Naive B cell (primary cell): ENCODE measurements at places on chromosomes 11 and 22.
A peak's percentile ranks its signal among the peaks of the same experiment; 100 is the strongest.

- DNase-seq = peak; percentile 64
These were observed 1.1 kb upstream of the FADS2 start for GRCh38 chr11:61826930-61827570.

DNA sequence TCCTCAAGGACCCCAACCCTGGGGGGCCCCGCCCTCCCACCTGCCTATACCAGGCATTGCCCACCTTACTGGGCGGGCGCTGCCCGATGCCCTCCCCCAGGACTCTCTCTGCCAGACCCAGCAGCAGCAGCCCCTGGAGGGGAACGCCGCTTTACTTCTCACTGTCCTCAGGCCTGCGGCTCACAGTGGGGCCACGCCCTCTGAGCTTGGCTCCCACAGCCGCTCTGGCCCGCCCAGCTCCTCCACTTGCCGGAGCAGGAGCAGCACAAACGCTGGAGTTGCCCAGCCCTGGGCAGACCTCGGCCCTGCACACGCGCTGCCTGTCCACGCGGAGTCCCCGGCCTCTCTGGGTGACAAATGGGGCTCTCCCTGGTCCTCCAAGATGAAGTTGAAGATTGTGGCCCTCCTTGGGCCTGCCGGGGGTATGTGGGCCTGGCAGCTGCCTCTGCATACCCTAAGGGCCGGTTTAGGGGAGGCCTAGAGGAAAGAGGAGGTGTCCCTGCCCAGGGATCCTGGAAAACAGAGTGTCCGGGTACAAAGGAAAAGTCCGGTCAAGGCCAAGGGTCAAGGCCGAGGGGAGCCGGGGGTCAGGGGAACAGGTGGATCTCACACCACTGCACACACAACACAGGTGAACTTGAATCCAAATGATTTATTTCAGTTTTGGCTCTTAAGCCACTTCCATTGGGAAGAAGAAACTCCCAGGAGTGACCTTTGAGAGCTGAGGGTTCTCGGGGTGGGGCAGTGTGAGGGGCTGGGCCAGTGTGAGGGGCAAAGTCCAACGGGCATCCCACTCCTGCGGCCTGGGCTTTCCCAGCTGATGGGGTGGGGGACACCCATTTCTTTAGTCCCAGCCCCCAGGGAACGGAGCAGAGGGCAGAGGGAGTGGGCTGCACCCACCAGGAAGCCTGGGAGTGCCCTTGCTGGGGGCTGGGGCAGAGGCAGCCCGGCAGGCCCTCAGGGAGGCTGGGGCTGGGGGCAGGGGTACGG, 674 bp upstream of the BAIAP2L2 start:
- DNase-seq = no peak

GRCh38 chr22:40182231-40182835, 4.6 kb downstream of the TNRC6B start:
- DNase-seq = no peak

DNA sequence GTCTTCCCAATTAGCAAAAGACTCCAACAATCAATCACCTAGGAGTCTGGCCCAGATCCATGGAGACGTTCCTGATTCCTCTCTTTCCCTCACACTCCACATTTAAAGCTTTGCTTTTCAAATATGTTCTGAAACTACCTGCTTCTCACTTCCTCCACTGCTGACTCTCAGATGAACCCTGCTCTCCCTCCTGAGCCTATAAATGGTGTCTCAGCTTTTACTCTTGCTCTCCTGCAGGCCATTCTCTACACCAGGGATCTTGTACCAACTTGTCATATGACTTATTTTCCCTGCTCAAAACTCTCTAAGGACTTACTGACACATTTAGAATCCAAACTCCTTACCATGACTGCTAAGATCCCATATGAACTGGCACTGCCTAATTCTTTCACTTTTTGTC, 138.4 kb upstream of the DDI1 start:
- DNase-seq = no peak

- peak; percentile 6 for DNase-seq
These were observed 40.4 kb upstream of the AMPD3 start for GRCh38 chr11:10414659-10415058.

- no peak for DNase-seq
These were observed 9.0 kb upstream of the DLAT start for GRCh38 chr11:112016088-112016764.

GRCh38 chr22:49329636-49330035, 498.0 kb downstream of the BRD1 start:
- DNase-seq = no peak

DNA sequence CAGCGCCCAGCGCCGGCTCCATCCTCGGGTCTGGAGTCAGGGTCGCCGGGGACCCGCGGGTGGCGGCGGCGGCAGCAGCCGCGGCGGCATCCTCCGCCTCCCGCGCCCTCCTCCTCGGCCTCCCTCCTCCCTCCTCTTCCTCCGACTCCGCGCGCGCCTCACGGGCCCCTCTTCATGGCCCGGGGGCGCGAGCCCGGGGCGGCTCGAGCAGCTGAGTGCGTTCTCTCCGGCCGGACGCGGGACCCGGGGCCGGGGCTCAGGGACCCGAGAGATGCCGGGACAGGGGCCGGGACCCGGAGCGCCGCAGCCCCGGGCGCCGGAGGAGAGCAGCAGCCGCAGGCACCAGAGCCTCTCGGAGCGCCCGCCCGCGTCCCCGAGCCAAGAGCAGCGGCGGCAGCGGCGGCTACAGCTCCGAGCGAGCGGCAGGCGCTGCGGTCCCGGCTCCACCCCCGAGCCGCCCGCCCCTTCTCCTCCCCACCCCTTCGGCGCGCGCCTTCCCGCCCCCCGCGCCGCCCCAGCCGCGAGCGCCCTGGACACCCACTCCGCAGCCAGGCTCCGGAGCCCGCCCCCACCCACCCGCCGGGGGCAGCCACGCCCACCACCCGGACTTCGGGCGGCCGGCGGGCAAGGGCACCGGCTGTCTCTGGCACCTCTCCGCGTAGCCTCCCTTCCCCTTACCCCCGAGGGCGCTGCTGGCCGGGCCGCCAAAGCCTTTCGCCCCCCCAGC, at the start of gene CHST1:
Gene CHST1, minus strand, starts transcription at position 417 of the 727 bp plus-strand sequence. CDS start 14,699 bp downstream, outside the sequence.
- no peak for DNase-seq

GRCh38 chr11:93393386-93393785, 62.8 kb downstream of the DEUP1 start:
- DNase-seq = no peak

- no peak for DNase-seq
These were observed 71.5 kb upstream of the TTC12 start for GRCh38 chr11:113242767-113243397.

GRCh38 chr11:64866173-64866491, 12.3 kb downstream of the EHD1 start:
- DNase-seq = no peak

DNA sequence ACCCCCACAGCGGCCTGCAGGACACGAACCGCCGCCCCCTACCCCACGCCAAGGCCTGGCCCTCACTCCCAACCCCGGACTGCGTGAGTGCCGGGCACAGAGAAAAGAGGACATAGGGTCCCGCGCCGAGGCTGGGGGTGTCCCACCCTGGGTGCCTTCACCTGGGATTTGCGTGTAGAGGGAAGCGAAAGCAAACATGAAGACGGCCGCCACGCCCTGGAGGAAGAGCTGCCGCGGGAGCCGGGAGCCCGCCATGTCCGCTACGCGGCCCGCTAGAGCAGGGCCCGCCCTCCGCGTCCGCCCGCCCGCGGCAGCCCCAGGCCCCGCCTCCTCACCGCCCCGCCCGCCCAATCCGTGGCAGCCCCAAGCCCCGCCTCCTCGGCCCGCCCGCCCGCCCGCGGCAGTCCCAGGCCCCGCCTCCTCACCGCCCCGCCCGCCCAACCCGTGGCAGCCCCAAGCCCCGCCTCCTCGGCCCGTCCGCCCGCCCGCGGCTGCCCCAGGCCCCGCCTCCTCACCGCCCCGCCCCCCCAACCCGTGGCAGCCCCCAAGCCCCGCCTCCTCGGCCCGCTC, at the start of gene LMF2:
Gene LMF2, minus strand, starts transcription at position 282 of the 570 bp plus-strand sequence. Its CDS starts 27 bp downstream, at position 255.
- peak; percentile 87 for DNase-seq

DNA sequence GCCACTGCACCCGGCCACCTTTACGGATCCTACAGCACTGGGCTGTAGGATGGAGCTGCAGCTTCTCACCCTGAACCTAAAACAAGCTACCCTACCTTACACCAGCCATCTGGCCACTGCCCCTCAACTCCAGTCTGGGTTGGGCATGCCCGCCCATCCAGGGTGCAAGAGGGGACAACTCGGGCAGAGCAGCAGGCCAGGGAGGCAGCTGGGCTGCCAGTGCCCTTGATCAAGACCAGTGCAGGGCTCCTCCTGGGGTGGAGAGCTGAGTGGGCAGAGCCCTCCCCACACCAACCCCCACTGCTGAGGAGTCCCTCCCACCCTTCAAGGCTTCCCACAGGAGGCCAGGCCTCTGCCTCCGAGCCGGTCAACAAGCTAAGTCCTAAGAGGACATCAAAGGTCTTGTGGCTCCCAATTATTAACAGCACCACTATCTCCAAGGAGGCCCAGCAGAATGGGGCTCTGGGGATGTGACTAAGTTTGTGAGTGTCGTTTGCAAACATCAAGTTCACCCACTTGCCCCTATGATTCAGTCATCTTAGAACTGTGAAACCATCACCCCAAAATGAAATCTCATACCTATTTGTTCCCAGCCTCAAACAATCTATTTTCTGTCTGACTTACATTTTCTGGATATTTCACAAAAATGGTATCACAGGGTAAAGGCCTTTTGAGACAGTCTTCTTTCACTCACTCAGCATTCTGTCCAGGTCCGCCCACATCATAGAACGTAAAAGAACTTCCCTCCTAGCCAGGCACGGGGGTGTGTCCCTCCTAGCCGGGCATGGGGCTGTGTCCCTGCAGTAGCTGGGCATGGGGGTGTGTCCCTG, 11.0 kb downstream of the GATD1 start:
- DNase-seq = no peak

DNA sequence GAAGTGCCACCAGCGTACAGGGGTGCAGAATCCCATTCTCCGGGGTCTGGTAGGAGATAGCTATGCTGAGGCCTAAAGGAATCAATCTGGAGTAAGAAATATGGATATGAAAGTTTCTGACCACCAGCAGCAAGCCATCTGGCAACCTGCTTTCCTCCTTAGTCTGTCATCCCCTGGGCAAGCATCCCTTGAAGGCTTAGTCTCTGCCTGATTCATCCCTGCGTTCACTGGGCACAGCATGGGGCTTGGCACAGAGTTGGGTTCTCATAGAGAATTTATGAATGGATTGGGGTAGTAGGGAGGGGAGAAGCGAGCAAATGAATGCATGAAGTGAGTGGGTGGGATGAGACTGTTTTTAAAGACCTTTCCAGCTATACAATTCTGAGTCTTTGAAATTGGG, 85.8 kb upstream of the NARS2 start:
- no peak for DNase-seq

DNA sequence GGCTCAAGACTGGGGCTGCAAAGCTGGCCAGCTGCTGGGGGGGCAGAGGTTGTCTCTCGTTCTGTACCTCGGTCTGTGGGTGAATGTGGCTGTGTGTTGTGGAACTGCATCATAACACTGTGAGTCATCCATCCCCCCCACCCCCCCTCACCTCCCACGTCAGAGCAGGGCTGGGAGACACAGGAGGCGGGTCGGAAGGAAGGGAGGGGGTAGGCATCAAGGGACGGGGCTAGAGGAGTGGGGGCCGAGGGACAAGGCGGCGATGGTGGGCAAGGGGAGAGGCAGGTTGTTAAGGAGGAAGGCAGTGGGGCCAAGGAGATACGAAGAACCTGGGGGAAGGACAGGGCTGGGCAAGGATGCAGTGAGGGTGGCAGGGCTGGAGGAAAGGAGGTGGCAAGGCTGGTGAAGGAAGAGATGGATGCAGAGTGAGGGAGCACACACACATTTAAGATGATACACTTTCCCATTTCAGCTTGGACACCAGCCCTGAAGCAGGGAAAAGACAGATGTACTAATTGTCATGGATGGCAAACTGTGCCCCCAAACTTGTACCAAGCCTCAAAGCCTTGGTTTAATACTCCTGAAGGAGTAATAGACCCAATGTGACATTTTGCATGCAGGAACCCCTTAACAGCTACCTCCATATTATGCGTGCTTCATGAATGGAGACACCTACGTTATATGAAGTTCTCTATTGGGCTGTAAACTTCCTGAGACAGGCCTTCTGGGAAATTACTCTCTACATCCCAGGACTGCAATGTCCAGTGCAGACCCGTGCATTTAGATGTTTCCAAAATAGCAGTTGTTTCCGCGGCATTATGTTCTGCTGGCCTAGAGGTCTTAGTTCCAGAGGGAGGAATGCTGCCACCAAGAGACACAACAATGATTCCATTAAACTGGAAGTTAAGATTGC, at the start of gene YPEL4:
Gene YPEL4, minus strand, starts transcription at position 87 of the 913 bp plus-strand sequence. CDS start 2,805 bp downstream, outside the sequence.
- no peak for DNase-seq

DNA sequence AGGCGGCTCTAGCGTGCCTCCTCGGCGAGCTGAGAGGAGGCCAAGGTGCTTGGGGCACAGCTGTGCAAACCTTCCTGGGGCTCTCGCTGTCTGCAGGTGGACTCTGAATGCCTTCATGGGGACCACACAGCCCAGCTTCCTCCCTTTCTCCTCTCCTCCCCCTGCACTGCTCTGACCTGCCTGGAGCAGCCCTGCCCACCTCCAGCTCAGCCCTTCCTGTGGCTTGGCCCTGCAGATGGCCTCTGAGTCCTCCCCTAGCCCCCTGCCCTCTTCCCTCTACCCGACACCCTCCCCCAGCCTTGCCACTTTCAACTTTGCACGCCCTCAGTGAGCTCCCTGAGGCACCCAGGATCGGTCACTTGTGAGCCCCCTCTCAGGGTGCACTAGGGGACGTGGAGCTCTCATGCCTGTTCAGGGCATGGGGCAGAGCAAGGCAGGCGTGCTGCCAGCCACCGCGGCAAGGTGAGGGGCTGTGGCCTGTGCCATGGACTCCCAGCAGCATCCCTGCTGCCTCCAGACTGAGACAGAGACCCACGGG, 31.4 kb downstream of the PPM1F start:
- no peak for DNase-seq

- DNase-seq = peak; percentile 40
These were observed 21.8 kb upstream of the UPB1 start for GRCh38 chr22:24473284-24473683.

GRCh38 chr11:196786-197731, 4.2 kb downstream of the SCGB1C1 start:
- DNase-seq = no peak

DNA sequence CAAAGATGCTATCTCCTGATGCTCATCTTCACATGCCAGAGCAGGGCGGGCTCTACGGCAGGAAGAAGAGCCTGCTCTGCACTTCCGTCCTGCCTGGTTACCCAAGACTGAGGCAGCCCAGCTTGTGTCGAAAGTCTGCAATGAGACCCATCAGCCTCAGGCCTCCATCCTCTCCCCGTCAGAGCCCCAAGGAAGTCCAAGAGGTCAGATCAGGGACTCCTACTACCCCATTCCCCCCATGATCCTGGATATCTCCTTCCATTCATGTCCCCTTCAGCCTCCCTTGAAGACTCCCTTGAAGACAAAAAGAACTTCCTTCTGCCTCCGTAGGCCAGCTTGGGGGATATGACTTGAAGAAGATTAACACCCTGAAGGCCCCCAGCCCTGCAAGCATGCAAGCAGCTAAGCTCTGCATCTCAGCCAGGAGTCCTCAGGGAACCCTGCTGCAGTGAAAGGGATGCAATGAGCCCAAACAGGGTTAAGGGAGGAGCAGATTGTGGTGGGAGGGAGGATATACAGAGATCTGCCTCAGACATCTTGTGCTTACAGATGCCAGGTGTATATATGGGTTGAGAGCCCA, 85.6 kb downstream of the TRIM29 start:
- no peak for DNase-seq

- DNase-seq = peak; percentile 89
These were observed at the start of gene CXCR5 for GRCh38 chr11:118883368-118884071. CXCR5 (plus strand) TSS chr11:118883892; CDS start chr11:118883942, 50 bp downstream.
